Skin of body (tissue), 3 donors: ENCODE measurements at places on chromosomes 1 and 21. TPM values are rescaled to one million over a fixed set of nuclear protein-coding genes. Genes with fewer than 3 reads are reported as not detected.

Gene PMF1
- total RNA-seq = 33.9 TPM

Gene C1orf116
- 6.4 TPM for total RNA-seq

Gene TIAM1
- total RNA-seq = 67.8 TPM

Gene HORMAD1
- 0.39 TPM for total RNA-seq

Gene HSPB7
- total RNA-seq = 3.0 TPM

Gene DMRTA2
- not detected for total RNA-seq

GRCh38 chr1:241114699-241115233 is 242.2 kb downstream of the RGS7 start:
- no peak for DNase-seq

DNA sequence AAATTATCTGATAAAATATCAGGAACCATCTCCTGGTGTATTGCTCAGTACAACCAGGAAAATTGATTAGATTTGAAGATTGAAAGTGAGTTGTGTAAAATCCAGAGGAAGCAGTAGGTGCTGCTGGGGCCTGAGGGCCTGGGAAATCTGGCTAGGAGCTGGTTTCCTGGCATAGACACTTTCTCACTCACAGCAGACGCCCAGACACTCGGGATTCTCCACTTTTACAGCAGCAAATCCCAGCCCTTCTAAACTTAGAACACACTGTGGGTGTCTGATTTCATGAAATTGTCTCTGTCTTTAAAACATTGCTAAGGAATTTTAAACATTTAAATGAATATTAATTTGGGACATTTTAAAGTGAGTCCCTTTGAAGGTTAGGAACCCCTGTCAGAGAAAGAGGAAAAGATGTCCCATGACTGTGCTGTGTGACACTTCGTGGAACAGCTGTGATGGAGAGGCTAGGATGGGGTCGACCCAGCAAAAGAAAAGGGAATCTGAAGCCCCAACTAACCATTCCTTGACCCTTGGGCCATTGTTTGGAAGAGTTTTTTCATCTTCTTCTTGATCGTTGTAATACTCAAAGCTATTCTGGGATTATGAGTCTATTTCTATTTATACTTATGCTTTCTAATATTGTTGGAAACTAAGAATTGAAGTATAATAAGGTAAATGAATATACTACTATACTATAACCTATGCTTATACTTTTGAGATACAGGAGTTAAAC is 49.0 kb upstream of the VAMP3 start:
- no peak for DNase-seq

DNA sequence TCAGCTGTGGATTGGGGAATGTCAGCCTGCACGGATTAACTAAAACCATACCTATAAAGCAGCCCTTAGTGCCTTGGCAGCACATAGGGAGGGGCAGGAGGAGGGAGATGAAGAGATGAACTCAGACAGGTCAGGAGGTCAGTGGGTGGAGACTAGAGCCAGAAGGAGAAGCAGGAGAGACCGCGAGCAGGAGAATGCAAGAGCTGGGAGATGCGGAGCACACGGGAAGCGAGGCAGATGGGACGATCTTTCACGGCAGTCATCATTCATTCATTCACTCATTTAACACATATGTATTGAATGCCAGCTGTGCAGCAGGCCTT is 41.9 kb downstream of the NEK2 start:
- no peak for DNase-seq

- DNase-seq = peak; percentile 86
Measured at GRCh38 chr1:94092210-94092613, 28.7 kb downstream of the ABCA4 start.

- DNase-seq = no peak
Measured at GRCh38 chr1:160045653-160046052, 13.9 kb upstream of the PIGM start.

GRCh38 chr1:35570589-35571137 is 2.5 kb upstream of the TFAP2E start:
- DNase-seq = no peak

GRCh38 chr1:113255720-113256347 is 134.5 kb upstream of the MAGI3 start:
- no peak for DNase-seq

- DNase-seq = no peak
Measured at GRCh38 chr1:168453056-168453455, 90.7 kb downstream of the XCL2 start.

DNA sequence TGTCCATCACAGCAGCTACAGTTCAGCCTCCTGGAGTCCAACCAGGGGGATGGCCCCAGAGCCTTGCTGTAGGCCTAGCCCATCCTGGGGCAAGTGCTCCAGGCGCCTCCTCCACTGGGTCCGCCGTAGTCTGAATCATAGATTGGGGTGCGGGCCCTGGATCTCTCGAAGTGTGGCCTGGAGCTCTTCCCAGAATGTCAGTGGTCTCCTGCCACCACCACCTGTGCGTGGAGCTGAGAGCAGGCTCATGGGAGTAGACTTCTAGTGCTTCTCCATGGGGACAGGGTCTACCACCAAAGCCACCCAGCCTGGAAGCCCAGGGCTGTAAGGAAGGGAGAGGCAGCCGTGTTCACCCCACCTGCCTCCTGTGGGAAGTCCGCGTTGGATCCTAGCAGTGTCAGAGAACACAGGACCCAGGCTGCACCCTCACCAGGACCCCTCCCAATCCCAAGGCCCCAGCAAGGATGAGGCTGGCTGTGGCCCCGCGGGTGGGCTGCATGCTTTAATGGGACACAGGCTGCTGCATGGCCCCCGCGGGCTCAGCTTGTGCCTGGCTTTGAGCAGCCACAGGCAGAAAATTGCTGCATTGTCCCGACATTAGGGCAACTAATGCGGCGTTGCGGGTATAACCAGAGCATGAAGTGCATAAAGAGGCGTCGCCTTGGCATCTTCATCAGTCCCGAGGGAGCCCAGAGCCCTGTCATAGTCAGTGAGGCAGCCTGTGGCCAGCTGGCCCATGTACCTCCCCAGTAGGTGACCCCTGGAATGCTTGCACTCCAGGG is 735 bp upstream of the HES3 start:
- no peak for DNase-seq

- no peak for DNase-seq
Measured at GRCh38 chr1:7177438-7178146, 392.3 kb downstream of the CAMTA1 start.

DNA sequence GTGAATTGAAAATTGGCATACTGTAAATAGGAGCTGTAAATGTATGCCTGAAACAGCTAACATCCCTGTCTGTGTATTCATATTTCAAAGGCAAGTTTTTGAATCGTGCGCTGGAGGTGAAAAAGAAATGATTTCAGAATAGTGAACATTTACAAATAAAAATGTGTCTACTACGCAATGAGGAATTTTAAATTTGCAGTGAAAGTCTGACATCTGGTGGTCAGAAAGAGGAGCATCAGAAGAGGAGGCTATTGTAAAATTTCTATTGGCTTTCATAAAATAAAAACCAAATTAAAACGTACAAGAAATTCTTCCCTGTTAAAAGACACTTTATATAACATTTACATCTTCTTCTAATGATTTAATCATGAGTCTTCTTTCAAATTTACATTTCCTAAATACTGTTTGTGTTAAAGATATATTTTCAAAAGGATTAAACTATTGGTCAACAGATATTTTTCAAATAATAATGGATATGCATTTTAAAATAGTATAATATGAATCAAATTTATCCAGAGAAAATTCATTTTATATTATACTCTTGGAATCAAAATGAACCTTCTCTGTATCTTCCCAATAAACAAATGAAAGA is 113.7 kb upstream of the RRP15 start:
- DNase-seq = peak; percentile 37

GRCh38 chr1:243841507-243841906 is 8.5 kb downstream of the AKT3 start:
- DNase-seq = no peak

DNA sequence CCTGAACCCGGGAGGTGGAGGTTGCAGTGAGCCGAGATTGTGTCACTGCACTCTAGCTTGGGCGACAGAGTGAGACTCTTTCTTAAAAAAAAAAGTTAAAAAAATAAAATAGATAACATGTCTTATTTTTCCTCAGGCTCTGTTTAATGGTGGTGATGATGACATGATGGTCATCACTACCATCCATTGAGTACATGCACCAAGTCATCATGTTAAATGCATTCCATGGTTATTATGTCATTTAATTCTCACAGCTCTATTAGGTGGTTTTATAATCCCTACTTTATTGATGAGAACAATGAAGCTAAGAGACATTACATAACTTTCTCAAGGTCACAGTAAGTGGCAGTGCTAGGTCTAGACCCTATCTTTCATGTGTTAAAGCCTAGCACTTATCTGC is 34.4 kb upstream of the MAB21L3 start:
- no peak for DNase-seq

DNA sequence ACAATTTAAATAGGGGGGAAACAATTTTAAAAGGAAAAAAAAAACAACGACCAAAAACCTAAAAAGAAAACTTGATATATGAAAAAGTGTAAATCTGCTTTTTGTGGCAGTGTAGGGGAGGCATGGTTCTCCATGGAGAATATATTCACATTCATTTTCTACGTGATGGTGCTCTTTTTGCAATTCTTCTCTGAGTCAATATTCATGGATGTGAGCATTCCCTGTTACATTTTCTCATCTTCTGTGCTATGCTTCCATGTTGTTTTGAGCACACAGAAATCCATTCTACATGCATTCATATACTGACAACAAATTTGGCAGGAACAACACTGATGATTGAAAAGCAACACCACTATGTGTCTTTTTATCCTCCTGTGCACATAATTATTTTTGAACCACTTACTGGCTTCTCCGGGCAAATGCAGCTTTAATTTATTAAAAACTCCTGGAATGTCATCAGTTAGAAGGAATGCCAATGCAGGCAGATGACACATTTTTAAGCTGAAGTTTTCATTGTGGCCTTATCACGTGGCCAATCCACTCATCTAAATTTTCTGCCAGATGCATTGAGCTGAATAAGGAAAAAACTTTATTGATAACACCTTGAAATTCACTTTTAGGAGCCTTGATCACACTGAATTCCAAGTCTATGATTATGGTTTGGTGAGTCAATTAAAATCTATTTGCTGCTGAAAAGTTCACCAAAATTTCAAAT is 590.6 kb downstream of the NUF2 start:
- DNase-seq = no peak

DNA sequence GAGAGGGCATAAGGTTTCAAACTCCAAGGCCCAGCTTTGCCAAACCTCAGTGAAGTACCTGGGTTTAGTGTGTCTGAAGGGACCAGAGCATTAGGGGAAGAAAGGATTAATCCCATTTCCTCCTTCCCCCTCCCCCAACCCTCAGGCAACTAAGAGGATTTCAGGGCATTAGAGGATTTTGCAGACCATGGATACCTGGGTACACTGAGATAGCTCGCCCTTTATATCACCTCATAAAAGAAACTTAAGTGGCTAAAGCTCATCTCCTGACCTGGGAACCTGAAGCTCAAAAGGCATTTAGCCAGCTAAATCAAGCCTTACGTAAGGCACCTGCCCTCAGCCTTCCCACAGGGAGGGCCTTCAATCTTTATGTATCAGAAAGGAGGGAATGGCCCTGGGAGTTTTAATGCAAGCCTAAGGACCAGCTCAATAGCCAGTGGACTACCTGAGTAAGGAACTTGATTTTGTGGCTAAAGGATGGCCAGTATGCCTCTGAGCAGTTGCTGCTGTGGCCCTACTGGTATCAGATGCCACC is 26.4 kb upstream of the SMYD3 start:
- no peak for DNase-seq

- DNase-seq = no peak
Measured at GRCh38 chr1:245788886-245789285, 634.1 kb downstream of the KIF26B start.

DNA sequence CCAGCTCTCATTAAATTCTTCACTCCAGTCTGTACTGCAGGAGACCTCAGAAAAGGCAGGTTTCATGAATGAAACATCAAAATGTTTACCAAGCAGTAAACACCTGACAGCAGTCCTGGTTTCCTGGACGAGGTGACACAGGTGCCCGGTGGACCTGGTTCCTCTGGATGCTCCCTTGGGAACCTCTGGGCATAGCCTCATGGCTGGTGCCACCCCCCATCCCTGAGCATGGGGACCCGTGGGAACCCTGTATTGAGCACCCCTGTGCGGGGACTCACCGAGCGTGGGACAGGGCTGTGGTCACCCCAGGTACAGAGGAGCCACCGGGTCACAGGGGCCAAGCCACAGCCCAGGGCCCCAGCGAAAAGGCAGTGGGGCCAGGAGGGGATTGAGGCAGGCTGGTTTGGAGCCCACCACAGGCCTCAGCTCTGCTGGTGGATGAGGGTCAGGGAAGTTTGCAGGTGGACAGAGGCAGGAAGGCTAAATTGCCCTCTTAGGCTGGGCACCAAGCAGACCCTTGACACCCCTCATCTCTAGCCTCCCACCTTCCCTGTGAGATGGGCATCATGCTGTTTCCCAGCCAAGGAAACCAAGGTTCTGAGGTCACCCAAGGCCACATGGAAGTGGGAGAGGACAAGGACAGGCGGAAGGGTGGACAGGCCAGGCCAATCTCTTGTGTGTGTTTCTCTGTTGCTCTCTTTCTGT is 158.4 kb downstream of the PTPRU start:
- no peak for DNase-seq

GRCh38 chr1:26410706-26411623 is at the start of gene LIN28A:
TSS of gene LIN28A (plus strand) at chr1:26410817. CDS start at chr1:26410892, 75 bp downstream.
- DNase-seq = no peak

DNA sequence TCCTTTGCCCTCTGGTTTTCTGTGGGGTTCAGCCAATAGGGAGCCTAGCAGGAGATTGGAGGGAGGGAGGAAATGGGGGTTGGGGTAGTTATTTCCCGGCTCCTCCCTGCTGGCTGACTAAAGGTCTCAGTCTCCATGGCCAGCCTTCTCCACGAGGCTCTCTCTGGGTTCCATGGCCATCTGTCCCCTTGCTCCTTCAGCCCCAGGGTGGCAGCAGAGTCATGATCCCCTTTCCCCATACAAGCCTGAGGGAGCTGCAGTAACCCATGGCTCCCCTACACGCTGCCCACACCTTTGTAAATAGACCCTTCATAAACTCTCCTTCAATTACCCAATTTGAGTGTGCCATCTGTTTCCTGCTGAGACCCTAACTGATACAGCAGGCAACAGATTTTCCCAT is 176.1 kb upstream of the CSF3R start:
- no peak for DNase-seq

DNA sequence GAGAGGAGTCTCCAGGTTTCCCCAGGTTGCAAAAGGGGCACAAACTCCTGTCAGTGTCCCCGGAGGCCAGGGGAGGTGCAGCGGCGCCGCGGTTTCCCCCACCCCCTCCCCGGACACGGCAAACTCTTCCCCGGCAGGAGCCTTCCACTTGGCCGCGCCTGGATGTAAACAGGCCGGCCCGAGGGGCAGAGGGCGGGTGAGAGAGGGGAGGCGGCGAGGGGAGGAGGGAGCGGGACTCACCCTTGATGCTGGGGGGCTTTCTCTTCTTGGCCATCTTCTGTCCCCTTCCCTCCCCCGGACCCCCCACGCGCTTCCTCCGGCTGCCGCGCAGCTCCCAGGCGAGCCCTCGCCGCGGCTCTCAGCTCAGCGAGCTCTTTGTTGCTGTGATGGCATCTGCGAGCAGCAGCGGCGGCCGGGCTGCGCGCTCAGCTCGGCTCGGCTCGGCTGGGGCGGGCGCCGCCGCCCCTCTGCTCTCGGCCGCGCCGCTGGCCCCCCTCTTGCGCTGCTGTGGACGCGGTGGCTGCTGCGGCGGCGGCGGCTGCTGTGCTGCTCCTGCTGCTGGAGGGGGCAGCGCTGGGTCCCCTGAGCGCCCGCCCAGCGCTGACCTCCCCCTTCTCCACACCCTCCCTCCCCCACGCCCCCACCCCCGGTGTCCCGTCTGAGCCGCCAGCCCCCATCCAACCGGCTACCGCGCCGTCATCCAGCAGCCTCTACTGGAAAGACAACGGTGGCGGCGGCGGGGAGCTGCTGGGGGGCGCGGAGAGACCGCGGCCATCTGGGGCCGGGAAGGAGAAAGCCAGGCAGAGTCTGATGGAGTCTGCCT is 4.9 kb upstream of the SLC44A5 start:
- DNase-seq = peak; percentile 34
